Nucleus accumbens (tissue), 56 donors: ENCODE measurements at places on chromosomes 6 and 20.

GRCh38 chr6:13392462-13392861 lies 64.1 kb upstream of the TBC1D7 start:
- DNase-seq: no peak

GRCh38 chr20:33516882-33517281 lies 27.0 kb downstream of the CBFA2T2 start:
- DNase-seq: no peak

GRCh38 chr6:55897346-55897745 lies 22.0 kb upstream of the BMP5 start:
- no peak for DNase-seq

DNA sequence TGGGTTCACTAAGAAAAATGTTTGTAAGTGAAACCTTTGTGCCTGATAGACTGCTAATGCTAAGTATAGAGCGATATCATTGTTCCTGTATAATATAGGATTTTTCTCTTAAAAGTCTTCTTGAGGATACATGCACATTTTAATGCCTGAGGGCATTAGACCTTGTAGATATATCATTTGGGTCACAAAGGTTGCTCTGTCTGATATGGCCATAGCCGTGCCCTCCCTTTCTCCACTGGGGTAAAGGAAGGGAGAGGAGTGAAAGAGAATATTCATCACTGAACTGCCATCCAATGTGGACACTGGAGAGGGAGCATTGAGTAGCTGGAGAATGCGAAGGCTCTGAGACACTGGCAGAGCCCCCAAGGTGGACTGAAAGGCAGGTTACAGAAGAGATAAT lies 442.2 kb upstream of the SPTLC3 start:
- no peak for DNase-seq

GRCh38 chr6:148934961-148935360 lies 188.1 kb downstream of the UST start:
- DNase-seq: no peak

DNA sequence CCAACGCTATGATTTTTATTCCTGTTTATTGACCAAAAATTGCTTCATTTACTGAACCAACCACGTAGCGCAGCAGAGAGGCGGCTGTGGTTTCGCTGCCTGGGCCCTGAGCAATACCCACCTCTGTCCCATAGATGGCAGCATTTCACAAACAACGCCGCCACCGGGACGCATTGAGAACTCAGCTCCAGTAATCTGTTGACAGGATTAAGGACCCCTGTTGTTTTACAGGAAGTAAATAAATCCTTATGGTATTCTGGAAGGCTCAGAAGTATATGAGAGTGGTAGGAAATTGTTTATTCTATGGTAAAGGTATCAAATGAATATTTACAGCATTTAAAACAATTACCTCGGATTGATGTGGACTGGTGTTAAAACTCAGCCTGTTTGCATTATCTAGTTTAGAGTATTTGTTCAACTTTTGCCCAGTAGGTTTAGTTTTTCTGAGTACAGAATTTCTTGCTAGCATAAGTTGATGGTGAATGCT lies 547.9 kb upstream of the SLC35B3 start:
- peak; percentile 12 for DNase-seq

DNA sequence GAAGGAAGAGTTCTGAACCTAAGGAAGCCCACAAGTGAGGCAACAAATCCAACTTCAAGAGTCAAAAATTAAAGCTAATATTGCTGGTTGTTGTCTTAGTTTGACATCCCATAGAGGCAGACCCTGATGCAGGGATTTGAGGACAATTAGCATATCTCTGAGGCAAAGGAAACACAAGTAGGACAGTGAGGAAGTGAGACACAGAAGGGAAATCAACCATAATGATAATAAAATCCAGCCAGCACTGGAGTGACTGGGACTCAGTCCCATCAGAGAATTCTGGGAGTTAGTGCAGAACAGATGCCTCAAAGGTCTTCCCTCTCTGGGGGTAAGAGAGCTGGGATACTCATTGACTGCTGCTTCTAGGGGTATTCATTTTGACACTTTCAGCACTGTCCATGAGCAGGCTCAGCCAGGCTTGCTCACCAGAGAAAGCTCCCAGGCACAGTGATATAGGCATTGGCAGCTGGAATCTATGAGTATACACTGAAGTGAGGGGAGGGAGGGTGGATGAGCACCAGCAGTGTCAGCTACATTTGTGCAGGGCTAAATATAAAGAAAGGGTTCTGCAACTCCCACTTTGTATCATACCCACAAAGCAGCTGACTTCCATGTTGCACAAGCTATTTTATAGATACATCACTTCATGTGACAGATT lies 43.4 kb upstream of the SPTLC3 start:
- DNase-seq: no peak

DNA sequence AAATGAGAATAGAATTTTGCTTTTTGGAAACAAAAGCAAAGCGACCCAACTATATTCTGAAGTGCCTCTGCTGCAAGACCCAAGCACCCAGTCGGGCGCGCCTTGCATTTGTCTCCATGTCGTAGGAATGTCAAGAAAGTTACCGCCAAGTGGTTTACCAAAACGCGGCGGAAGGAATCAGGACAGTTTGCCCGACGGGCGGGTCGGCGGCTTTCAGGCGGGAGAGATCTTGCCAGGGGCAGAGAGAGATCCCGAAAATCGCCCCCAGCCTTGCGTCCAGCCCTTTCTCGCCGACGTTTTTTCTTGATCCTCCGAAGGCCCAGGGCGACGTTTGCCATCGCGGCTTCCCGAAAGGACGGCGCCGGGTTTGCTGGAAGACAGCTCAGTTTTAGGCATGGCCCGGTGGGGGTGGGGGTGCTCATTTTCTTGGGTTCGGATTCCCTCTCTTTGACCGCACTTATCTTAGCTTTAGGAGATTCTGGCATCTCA lies 4.0 kb upstream of the LIN28B start:
- no peak for DNase-seq

DNA sequence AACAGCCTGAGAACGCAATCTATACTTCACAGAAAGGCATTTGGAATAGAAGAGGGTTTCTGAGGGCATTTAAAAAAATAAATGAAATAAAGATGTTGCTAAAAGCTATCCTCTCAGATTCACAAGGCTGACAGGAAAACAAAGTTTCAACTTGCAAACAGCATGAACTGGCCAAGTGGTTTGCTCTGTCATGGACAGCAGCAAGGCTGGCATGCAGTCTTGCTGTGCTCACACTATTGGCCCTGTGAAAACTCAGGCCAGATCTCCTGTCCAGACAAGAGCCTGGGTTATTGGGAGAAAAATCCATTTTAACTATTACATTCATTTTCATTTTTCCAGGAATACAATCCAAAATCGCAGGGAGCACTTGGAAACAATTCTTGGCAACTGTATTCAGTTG lies 506.2 kb upstream of the SLC35B3 start:
- DNase-seq: no peak

DNA sequence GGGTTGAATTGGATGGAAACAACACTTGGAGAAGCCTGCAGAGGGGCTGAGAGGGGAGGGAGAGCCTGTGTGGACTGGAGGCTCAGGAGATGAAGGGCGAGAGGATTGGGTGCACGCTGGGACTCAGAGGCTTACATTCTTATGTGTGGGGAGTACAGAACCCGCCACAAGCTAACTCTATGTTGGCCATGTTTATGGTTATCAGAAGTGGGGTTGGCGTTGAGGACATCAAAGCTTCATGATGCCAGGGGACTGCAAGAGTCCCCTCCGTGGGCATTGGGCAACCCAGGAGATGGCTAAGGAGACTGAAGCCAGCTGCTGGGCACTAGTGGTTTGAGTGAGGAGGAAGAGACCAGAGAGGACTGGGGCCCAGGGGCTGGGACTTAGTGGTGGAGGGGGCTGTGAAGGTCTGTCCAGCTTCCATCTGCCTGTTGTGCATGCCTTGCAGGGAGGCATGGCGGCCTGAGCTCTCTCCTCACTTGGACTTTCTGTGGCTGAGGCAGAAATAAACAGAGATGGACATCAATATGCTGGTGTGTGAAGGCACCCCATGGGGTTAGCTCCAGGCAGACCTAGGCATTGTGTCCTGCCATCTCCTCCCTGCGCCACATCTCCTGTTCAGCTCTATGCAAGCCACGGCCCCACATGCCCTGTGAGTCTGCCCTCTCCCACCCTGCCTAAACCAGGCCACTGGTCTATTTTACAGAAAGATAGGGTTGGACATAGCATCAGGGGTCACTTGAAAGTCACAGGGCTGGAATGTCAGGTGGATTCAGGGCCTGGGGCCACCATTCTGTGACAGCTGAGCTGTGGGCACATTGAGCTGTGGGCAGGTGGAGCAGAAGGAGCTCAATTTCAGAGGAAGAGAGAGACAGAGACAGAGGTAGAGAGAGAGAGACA lies 61.6 kb downstream of the PHACTR3 start:
- DNase-seq: no peak

DNA sequence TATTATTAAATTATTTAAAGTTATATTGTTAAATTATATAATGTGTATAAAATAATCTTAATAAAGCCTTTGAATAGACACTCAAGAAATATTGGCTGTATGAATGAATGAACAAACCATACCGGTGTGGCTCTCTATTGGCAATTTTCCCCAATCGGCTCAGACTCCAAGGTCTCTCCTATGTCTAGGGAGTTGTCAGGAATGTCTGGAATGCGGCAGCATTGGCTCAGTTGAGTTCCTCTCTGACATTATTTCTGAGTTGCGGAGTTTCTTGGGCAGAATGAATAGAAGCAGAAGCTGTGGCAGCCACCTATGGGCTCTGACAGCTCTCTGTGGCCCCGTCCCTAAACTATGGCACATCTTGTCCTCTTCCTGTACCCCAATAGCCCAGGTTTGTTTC lies 111.0 kb downstream of the SOBP start:
- no peak for DNase-seq

GRCh38 chr6:142543606-142544005 lies 241.8 kb downstream of the ADGRG6 start:
- no peak for DNase-seq

GRCh38 chr6:144314003-144314485 lies 28.9 kb downstream of the UTRN start:
- DNase-seq: no peak

DNA sequence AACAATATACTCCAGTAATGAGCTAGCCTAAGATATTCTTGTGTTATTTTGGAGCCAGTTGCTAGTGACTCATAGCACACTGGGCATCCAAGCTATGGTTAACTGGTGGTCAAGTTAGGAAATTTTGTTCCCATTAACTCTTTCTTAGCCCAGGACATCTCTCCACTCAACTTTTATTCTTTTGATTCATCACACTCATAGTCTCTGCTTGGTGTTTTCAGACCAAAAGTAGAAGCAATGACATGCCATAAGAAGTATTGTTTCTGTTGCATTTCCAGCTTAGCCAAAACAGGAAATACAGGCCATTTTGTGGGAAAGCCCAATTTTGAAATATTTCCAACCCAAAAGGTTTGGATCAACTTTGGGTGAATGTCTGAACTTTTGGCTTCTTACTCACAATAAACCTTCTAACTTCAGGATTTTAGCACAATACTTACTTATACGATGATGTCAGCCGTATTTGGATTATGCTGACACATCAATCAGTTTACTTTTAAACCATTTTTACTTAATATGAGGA lies 31.6 kb upstream of the CCN2 start:
- no peak for DNase-seq

- DNase-seq: no peak
These were observed 33.5 kb upstream of the SYNCRIP start for GRCh38 chr6:85676086-85676729.

GRCh38 chr20:62947532-62948300 lies 4.8 kb upstream of the SLC17A9 start:
- DNase-seq: no peak

- DNase-seq: peak; percentile 78
These were observed 5.1 kb downstream of the TP53INP2 start for GRCh38 chr20:34709044-34709830.

DNA sequence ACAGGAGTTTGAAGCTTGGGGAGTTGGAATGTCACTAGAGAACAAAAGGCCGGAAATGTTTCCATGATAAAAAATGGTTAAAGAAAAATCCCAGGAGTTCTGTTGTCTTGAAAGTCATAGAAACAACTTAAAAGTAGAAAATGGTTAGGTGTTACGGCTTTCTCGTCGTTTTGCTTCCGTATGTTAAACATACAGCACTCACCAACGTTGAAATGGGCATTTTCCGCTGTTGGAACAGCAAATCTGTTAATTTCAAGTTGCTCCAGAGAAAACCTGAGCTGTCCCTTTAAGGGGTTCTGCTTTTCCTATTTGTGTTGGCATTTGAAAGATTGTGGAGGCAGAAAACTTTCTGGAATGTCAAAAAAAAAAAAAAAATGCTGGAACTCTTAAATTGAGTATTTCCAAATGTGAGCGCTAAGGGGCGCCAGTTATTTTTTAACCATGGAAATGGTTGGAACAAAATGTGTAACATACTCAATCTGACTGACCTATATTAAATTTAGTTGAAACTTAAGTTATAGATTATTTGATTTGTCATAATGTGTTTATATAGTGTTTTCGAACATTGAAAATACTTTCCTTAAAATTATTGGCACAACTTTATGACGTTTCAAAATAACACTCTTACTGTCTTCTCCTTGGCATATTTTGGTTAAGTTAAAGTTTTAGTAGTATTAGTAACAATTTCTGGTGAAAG lies 2.2 kb downstream of the QKI start:
- DNase-seq: no peak

GRCh38 chr6:155352811-155353210 lies 38.5 kb upstream of the TFB1M start:
- DNase-seq: no peak

- no peak for DNase-seq
These were observed 247.6 kb downstream of the ARID1B start for GRCh38 chr6:157024745-157025144.

- DNase-seq: no peak
These were observed 147.9 kb downstream of the CDC5L start for GRCh38 chr6:44535446-44535845.

GRCh38 chr20:17895641-17896171 lies 72.9 kb downstream of the SNX5 start:
- DNase-seq: no peak

DNA sequence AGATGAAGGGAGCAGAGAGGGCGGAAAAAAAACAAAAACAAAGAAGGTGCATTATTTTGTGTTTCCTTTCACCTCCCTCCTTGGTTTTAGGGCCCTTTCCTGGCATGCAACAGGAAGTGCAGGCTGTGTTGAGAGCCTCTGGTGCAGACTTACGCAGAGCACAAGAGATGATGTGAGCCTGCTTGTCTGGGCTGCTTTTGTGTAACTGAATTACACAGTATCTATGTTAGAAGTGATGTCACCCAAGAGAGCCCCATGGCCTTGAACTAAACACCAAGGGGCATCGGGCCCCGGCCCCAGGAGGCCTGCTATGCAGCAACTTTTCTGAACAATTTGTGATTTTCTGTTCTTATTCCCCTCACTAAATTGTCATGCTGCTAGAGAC lies 25.5 kb downstream of the GNAS start:
- no peak for DNase-seq

DNA sequence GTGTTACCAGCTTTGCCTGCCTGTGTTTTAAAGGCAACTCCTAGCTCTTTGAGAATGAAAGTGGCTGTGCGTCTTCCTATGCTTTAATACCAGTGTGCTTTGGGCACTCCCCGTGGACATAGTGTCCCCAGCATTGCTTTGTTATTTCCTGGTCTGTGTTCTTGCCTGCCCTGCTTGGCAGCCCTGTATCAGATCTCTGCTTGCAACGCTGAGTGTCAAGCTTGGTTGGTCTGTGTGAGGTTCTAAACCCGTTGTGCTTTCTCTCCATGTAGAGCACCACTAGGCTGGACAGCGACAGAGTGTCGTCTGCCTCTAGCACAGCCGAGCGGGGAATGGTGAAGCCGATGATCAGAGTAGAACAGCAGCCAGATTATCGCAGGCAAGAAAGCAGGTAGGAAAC lies 80.2 kb downstream of the AFDN start:
- peak; percentile 46 for DNase-seq

GRCh38 chr20:35274172-35275092 lies 3.5 kb downstream of the MMP24OS start:
- DNase-seq: no peak

- DNase-seq: no peak
These were observed 25.6 kb upstream of the IL17A start for GRCh38 chr6:52160472-52161104.

- DNase-seq: no peak
These were observed 15.2 kb upstream of the ZNF335 start for GRCh38 chr20:45987108-45987780.
